Cardiac fibroblast (primary cell): ENCODE measurements at places on chromosomes 7 and 10.

DNA sequence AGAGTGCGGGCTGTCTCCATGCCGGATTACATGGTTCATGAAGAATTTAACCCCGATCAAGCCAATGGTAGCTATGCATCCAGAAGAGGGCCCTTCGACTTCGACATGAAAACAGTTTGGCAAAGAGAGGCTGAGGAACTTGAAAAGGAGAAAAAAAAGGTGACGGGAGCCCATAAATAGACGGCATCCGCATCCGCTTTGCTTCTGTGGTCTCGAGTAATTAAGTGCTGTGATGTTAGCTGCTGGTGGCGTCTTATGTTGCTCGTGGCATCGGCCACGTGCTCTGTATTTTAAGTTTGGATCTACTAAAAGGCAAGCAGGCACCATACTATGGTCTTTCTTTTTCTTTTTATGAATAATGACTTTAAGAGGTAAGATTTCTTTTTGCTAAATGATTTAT, 11.1 kb downstream of the C7orf57 start:
- no peak for DNase-seq

DNA sequence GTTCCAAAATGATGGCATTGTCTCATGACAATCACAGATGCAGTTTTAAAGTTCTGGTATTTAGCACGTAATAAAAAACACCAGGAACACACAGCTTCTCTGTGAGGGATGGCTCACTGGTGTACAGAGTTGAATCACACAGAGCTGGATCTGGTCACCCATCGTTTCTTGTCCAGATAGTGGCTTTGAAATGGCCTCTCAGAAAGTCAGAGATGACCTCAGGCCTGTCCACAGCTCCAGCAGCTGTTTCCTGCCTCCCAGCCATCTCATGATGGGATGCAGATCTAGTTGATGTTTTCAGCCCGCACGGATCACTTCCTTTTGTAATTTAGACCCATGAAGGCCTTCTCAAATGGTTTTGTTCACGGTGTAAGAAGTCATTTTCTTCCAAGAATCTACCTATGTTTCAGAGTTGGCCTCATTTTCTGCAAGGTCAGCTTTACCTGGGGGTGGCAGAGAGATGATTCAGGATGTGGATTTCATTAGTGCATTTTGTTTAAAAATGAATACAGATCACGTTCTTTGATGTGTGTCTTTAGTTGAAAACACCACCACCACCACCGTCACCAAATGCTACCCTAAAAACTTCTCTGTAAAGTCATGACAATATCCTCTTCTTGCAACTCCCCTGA, 166.2 kb downstream of the SNX10 start:
- no peak for DNase-seq

- DNase-seq = peak; percentile 94
These were observed 370.6 kb upstream of the IGFBP3 start for GRCh38 chr7:46291601-46292150.

DNA sequence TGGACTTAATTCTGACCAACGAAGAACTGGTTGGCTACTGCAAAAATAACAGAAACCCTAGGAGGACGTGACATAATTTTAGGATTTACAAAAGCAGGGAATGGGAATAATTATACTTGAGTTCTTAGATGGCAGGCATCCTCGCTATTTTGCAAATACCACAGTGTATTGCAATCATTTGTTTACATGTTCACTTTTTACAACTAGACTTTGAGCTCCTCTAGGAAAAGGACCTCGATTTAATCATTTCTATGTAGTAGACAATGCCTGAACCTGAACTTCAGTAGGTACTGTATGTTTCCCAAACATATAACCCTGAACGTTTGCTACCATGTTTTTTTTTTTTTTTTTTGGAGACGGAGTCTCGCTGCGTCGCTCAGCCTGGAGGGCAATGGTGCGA, 137.7 kb downstream of the CNOT4 start:
- DNase-seq = no peak

DNA sequence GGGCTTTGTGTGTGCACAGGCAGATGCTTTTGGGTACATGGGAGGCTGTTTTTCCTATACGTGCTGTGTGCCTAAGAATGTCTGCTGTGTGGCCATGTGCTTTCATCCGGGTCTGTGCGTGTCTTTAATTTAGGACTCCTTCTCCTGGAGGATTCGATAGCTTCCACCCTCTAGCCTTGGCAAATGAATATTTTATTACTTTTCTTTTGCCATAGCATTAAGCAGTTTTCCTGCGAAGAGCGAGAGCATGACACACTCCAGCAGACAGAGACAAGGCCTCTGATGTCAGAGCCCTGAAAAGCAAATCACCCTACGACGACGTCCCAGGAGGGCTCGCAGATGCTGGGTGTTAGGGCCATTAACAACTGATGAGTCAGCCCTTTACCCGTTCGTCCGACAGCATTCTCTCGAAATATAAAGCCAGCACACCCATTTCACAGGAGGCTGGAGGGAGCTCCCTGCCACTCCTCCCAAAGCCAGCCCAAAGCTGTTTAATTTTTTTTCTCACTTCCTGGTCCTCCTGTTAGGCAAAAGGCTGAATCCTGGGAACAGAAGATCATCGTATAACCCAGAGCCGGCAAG, 311.3 kb upstream of the ZMIZ1 start:
- peak; percentile 60 for DNase-seq

GRCh38 chr7:18532813-18533212, 37.3 kb downstream of the HDAC9 start:
- no peak for DNase-seq

- peak; percentile 73 for DNase-seq
These were observed 96.9 kb upstream of the CCDC71L start for GRCh38 chr7:106757846-106758245.

- DNase-seq = no peak
These were observed 29.0 kb downstream of the DHTKD1 start for GRCh38 chr10:12097791-12098190.

DNA sequence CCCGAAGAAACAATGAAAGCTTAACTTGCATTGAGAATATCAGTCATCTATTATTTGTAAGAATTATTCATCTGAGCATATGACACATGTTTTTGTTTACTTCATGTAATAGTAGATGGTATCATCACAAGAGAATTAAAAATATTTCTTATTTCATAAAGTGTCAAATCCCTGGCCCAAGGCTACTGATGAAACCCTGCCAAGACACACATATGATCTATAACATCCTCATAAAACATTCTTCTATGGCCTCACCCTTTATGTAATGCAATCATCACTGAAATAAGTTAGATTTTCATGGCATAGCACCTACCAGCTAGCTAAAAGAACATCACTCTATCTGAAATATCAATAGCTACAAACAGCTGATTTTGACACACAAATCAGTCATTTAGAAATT, 385.6 kb upstream of the PHF14 start:
- no peak for DNase-seq

DNA sequence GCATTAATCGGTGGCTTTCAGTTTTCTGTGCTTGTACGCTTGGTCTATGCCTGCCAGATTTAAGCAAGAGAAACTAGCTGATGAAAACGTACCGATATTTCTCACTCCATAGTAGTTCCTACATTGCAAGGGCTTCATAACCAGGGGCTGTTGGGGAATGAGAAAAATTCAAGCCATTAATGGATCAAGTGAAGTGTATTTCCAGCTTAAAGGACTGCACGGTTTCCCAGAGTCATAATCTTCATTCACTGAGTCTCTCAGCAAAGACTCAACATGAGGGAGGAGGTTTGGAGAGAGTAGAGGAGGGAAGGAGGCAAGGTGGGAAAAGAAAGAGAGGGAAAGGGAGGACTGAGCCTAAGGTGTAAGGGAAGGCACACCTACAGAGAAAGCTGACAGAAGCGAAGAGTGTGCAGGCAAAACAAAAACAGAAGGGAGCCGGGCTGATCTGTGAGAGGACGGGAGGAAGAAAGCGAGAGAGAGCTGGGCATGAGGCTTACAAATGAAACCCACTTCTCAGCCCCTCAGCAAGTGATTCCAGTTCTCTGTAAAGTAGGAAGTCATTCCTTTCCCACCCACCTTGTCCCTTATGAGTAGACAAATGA, 625 bp downstream of the GIMAP2 start:
- no peak for DNase-seq

- no peak for DNase-seq
These were observed 108.9 kb upstream of the MEOX2 start for GRCh38 chr7:15795393-15795792.

DNA sequence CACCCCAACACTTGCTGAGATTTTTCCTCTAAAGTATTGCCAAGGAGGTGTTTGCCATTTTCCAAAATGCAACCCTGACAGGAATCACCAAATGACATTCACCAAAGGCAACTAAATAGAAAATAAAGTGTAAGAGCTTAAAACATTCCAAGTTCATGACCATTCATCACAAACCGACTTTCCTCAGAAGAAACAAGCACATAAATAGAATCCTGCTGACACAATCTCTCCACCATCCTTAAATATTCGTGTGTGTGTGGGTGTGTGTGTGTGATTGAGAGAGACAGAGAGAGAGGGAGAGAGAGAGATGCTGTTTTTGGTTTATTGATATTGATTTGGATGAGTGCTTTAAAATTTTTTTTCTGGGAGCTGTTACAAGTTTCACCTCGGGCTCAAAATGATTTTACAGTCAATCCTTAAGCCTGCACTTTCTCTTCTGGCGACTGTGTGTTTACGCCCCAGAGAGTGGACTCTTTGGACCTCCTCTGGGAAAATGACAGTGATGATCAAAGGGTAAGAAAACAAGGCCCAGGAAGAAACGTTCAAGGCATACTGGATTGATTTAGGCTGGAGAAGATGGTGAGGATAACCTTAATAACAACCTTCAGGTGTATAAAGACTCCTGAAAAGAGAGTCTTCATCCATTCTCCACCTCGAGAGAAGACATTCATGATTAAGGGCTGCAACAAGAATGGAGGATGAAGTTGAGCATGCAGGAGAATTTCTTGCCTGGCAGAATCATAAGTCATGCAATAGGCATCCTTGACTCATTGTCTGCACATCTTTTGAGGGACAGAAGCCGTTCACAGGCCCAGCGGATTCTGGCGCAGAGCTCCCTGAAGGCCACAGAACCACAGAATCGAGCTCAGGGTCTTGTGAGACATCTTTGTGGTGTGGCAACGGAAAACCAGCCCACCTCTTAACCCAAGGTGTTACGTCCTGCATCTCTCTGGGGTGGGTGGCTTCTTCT, 104.4 kb upstream of the FGFR2 start:
- DNase-seq = peak; percentile 4

DNA sequence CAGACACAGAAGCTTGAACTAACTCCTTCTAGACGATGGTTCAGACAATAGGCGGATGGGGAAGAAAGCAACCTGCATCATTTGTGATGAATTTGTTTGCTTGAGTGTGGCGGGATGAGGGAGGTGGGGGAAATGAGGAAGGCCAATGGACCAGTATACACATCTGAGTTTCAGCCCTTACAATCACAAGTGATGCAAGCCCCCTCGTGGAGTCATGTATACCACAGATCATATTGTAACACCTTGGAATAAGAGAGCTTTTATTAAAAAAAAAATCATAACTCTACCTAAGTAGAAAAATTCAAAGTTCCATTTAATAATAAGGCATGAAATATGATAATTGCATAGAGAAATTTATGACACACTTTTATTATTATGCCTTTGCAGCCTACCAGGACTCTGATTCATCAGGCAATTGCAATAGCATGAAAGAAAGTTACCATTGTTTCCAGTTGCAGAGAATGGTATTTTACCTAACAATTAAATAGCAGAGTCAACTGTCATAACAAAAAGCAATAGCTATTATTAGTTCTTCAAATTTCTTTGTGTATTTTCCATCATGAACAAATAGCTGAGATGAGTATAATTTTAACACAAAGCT, 230.2 kb upstream of the AKR1E2 start:
- DNase-seq = no peak

GRCh38 chr7:137839903-137840779, 6.6 kb downstream of the DGKI start:
- no peak for DNase-seq

DNA sequence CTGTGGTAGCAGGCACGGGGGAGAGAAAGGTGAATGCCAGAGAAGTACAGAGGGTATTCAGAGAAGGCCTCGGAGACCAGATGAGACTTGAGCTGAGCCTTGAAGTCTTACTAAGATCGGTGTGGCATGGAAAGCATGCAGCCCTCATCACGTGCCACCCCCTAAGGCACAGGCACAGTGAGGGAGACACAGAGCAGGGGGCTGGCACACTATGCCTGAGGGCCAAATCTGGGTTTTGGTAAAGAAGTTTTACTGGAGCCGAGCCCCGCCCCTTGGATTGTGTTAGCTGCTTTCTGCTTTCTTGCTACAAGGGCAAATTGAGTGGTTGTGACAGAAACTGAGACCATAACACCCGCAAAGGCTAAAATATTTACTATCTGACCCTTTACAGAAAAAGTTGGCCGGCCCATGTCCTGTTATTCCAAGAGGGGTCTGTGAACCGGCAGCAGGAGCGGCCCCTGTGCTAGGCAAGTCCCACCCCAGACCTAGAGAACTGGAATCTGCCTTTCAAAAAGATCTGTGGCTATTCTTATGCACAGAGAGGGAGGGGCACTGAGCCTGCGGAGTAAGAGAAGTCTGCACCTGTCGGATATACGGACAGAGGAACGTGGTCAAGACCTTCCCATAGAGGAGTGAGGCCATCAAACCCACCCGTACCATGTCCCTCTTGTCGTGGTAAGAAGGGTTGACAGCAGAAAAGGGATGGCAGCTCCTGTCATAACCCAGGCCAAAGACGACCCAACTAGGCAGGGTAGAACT, 109.3 kb upstream of the RHEB start:
- no peak for DNase-seq

DNA sequence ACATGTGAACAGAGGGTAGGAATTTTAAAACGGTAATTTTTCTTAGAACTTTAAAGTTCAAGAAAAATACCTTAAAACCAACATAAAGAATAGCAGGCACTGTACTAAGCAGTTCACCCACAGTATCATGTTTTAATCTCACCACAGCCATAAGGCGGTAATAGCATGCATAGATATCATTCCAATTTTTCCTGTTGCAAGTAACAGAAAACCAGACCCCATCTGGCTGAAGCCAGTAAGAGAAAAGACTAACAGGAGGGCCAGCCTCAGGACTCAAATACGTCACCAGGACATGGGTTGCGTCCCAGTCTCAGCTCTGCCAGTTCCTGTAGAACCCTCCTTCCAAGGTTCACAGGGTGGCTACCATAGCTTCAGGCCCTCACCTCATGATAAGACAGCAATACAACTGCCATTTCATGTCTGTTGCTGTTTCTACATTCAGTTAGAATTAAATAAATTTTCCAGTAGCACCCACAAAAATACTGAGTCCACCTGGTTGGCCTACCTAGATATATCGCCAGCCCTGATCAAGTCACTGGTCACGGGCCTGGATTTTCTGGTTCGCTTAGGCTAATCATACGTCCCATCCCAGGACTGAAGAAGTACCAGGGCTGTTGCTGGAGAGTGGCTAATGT, 2.0 kb upstream of the RNF32 start:
- DNase-seq = no peak
